ENCODE measurements at places on chromosomes 12 and 14. TPM values are rescaled to one million over a fixed set of nuclear protein-coding genes. Genes with fewer than 3 reads are reported as not detected.

GRCh38 chr14:43795600-43796228 lies 711.4 kb downstream of the FSCB start:
- DNase-seq, result peak; percentile 12

ISM2 gene
- total RNA-seq, result not detected

PPP1R36 gene
- 0.18 TPM for total RNA-seq

DNA sequence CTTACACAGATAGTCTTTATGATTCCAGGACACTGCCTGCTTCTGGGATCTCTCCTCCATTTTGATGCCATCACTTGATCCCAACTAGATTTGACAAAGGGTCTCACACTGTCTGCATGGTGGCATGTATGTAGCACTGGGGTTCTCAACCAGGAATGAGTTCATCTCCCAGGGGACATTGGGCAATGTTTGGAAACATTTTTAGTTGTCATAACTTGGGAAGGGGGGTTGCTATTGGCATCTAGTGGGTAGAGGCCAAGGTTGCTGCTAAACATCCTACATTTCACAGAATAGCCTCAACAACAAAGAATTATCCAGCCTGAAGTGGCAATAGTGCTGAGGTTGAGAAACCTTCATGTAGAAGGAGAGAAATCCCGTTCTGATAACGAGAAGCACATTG lies 376.2 kb downstream of the DPF3 start:
- DNase-seq, result no peak

DNA sequence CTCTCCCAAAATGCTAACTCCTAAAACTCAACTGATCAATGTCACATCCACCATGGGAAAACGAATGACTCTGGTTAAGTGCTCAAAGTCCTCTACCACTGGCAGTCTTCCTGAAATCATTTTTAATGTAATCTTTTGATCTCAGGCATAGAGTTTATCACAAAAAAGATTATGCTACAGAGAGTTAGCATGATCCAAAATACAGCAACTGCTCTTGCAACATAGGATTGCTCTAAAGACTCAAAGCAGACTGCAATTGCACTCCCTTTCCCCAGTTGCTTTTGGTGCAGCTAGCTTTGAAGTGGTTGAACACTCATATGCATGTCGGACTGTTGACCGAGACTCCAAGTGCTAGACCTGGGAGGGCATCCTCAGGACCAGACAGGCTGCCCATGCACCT lies 109.3 kb downstream of the C12orf42 start:
- no peak for DNase-seq

PTPRQ gene
- not detected for total RNA-seq

CDCA3 gene
- 95.5 TPM for total RNA-seq

FAM222A gene
- total RNA-seq, result 4.8 TPM

- no peak for DNase-seq
Observed at GRCh38 chr14:22178333-22178839, 410.6 kb downstream of the DAD1 start.

DNA sequence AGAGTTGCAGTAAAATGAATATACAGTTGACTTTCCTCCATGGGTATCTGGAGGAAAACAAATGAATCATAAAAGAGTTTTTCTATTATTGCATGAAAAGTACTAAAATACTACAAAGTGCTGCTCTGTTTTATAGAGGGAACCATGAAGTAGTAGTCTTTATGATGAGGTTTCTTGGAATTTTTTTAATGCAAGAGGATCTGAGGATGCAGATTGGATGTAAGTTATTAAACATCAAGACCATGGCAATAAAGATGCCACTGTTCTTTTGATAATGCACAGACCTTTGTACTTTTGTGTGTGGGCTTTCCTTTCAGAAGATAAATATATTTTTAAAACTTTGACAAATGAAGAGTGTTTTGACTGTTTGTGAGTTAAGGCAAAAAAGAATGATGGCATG lies 87.5 kb downstream of the DACT1 start:
- DNase-seq, result no peak

FAM186B gene
- 0.23 TPM for total RNA-seq

FSCB gene
- total RNA-seq, result not detected

VWF gene
- under 0.01 TPM for total RNA-seq

- no peak for DNase-seq
Observed at GRCh38 chr12:3129301-3130056, 52.3 kb downstream of the TSPAN9 start.
